GM19239 (cell line): ENCODE measurements at places on chromosomes 2 and 18.

GRCh38 chr2:196719110-196719872, 79.8 kb downstream of the CCDC150 start:
- DNase-seq, result no peak

DNA sequence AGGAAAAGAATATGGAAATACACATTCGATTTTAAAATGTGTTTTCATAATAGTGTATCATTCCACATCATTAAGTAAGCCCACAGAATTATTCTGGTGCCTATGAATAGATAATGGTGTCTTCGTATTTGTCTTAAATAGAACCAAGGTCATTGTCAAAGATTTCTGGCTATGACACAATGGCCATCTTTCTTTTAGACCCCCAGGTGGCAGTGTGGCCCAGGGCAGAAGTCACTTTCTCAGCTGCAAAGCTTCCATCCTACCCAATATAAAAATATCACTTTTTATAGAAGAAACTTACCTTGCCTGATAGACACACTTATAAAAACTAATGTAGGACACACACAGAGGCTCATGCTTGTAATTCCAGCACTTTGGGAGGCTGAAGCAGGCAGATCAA, 57.5 kb downstream of the ZRANB3 start:
- DNase-seq, result no peak

- DNase-seq, result no peak
Observed at GRCh38 chr2:20185176-20186022, 39.5 kb downstream of the SDC1 start.

DNA sequence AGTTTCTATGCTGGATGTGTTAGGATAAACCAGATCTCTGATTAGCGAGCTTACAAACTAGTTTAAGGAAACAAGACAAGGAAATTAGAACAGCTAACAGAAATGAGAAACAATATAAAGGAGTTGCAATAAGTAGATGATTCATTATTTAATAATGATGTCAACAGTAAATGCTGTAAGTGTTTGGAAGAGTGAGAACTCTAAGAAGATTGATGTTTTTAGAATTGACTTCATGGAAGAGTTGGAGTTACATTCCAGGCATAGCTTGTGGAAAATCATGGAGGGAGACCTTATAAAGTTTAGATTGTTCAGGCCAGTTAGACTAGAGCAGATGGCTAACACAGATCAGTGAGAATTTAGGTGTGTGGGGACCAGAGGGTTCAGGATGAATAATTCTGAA, 32.6 kb downstream of the PPP1R1C start:
- DNase-seq, result no peak

GRCh38 chr2:203908797-203909185, 27.8 kb upstream of the ICOS start:
- no peak for DNase-seq

DNA sequence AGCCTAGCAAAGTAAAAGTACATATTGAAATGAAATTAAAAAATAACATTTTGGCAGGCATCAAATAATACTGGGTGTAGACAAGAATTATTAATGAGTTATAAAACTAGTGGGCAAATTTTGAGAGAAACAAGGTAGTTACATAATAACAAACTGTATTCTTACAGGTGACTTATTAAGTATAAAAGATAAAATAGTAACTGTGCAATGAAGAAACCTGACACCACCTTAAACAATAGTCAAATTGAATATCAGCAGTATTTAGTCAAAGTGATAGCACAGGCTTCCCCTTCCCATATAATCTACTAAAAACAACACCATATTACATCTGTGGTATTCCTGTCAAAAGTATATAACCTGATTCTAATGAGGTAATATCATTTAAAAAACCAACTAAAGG, 1099.8 kb upstream of the CRIM1 start:
- no peak for DNase-seq

GRCh38 chr2:171883275-171883893, 10.7 kb downstream of the SLC25A12 start:
- no peak for DNase-seq

DNA sequence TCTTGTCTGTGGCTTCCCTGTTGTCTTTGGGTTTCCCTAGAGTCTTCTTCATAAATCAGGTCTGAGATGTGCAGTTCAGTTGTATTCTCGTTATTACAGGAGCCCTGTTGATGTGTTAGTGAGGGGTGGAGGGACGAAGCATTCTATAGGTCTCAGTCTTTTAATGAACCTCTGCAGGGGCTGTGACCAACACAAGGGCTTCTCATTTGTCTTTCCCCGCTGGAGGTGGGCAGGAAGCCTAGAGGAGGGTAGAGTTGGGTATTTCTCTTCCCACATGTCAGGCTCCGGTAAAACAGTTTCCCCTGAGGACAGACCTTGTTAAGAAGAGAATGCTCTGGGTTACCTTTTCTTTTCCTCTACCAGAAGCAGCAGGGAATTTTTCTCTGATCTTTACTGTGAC, 31.2 kb downstream of the PROC start:
- DNase-seq, result no peak

GRCh38 chr2:1350111-1350510, 63.2 kb upstream of the TPO start:
- no peak for DNase-seq

- DNase-seq, result no peak
Observed at GRCh38 chr2:138626148-138626547, 124.6 kb downstream of the SPOPL start.

GRCh38 chr18:75116809-75117208, 92.1 kb downstream of the PTGR3 start:
- no peak for DNase-seq

GRCh38 chr2:9191041-9191481, 15.6 kb upstream of the ASAP2 start:
- no peak for DNase-seq
